ENCODE measurements at places on chromosomes 3 and 15. TPM values are rescaled to one million over a fixed set of nuclear protein-coding genes. Genes with fewer than 3 reads are reported as not detected.

GRCh38 chr3:7254251-7254650 lies 393.3 kb downstream of the GRM7 start:
- no peak overlapping the region for H3K4me3 ChIP-seq
- DNase-seq: no peak
- no peaks in the 10 kb centered on the region for H3K36me3 ChIP-seq
- no peak overlapping the region for H3K27ac ChIP-seq
- no peaks in the 10 kb centered on the region for H3K4me1 ChIP-seq

The ILDR1 gene
- total RNA-seq: 0.97 TPM

- H3K27me3 ChIP-seq: no peaks in the 10 kb centered on the region
- no peak overlapping the region for H3K27ac ChIP-seq
- no peak for DNase-seq
- H3K4me1 ChIP-seq: peaks cover 8% of the 10 kb centered on the region
- H3K4me3 ChIP-seq: no peak overlapping the region
Measured at GRCh38 chr3:107954845-107955244, 136.0 kb downstream of the CD47 start.

DNA sequence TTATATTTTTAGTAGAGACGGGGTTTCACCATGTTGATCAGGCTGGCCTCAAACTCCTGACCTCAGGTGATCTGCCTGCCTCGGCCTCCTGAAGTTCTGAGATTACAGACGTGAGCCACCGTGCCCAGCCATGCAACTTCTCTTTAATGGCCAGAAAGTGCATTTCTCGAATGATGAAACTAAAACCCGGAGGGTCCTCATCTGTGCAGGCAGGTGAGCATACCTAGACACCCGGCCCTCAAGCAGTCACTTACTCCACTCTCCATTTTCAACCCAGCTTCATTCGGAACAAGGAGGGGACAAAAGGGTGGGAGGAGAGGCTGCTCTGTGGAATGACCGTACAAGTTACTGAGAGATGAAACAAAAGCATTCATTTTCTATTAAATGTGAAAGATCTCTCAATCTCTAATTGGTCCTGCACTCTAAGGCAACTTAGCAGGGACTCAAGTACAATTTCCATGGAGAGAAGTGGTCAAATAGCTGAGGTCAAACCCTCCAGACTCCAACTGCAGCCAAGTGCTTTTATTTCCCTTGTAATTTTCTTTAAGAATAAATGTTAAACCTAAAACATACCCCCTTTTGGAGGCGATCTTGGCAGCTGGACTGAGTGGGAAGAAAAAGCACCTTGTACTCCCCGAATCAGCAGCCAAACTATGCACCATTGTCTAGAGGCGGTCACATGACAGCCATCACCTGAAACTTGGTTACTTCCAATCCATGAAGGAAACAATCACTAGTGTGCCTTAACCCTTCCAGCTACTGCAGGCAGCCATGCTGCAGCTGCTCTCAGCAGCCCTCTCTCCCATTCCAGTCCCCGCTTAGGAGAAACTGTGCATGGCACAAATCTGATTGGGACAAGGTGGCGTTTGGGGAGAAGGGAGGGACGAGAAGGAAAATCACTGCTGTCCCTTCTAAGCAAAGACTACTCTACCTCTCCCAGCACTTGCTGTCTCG lies 62.2 kb downstream of the VGLL4 start:
- H3K27ac ChIP-seq: peak overlapping the region; percentile 82
- no peak for DNase-seq
- H3K36me3 ChIP-seq: no peaks in the 10 kb centered on the region

GRCh38 chr3:195154111-195154791 lies 116.7 kb downstream of the XXYLT1 start:
- no peaks in the 10 kb centered on the region for H3K36me3 ChIP-seq
- DNase-seq: no peak
- H3K27ac ChIP-seq: peak overlapping the region; percentile 55
- peaks cover 65% of the 10 kb centered on the region for H3K4me1 ChIP-seq
- no peak overlapping the region for H3K4me3 ChIP-seq
